ENCODE measurements at places on chromosomes 4 and X. TPM values are rescaled to one million over a fixed set of nuclear protein-coding genes. Genes with fewer than 3 reads are reported as not detected.

Gene JAKMIP1
- total RNA-seq = not detected

Gene UGT2A1
- total RNA-seq = not detected

Gene SMIM20
- total RNA-seq = 46.0 TPM

Gene STK32B
- 0.52 TPM for total RNA-seq

Gene TMPRSS11D
- total RNA-seq = not detected

Gene REST
- 33.9 TPM for total RNA-seq

Gene ETDA
- total RNA-seq = not detected

Gene TMSB15B
- total RNA-seq = 25.2 TPM

Gene ENPEP
- total RNA-seq = 0.64 TPM
